ENCODE measurements at places on chromosomes 5 and 9. TPM values are rescaled to one million over a fixed set of nuclear protein-coding genes. Genes with fewer than 3 reads are reported as not detected.
A peak's percentile ranks its signal among the peaks of the same experiment; 100 is the strongest.

DNA sequence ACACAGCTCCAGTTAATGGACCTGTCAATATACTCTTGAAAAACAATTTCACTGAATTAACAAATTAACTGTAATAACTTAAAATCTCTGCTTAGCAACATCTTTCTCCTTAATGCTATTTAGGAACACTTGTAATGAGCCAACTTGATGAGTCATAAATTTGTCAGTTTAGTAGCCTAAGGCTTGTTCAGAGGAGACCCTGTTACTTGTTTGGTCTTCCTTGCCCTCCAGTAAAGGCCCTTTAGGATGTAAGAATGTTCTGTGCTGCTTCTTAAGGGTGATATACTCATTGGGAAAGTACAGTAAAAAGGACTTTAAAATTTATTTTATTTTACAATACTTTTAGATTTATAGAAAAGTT lies 11.4 kb upstream of the MATR3 start:
- 0 out of 2 replicates have a peak overlapping the region, but pooled peaks have one; percentile 17 for H3K27ac ChIP-seq
- peaks cover 81% of the 10 kb centered on the region for H3K36me3 ChIP-seq
- no peak overlapping the region for H3K4me3 ChIP-seq
- no peak for DNase-seq

GRCh38 chr9:116020801-116021200 lies 132.8 kb upstream of the PAPPA start:
- DNase-seq, result peak; percentile 59
- 0 out of 2 replicates have a peak overlapping the region, but pooled peaks have one; percentile 6 for H3K27ac ChIP-seq
- no peak overlapping the region for H3K4me3 ChIP-seq
- H3K36me3 ChIP-seq, result no peaks in the 10 kb centered on the region

IL5 gene
- not detected for total RNA-seq

DNA sequence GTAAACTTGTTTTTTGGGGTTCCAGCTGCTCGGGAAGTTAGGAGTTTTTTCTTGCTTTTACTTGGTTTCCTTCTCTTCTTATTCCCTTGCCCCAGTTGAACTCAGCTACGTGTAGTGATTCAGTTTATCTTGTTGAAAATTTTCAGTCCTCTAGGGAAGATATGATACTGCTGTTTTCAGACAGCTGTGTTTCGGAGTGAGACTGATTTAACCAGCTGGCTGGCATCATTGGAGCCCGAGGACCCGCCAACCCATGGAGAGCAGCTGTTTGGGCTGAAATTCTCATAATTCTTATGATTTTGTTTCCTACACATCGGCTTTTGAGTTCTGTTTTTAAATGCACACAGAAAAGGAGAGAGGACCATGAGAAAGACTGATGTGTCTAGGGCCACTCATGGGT lies 271.5 kb downstream of the NR3C1 start:
- no peak for DNase-seq
- H3K27ac ChIP-seq, result no peak overlapping the region
- H3K36me3 ChIP-seq, result no peaks in the 10 kb centered on the region
- H3K4me1 ChIP-seq, result no peaks in the 10 kb centered on the region
- H3K4me3 ChIP-seq, result no peak overlapping the region

OMD gene
- total RNA-seq, result not detected

VDAC1 gene
- total RNA-seq, result 157 TPM

PLPP7 gene
- total RNA-seq, result not detected

DNA sequence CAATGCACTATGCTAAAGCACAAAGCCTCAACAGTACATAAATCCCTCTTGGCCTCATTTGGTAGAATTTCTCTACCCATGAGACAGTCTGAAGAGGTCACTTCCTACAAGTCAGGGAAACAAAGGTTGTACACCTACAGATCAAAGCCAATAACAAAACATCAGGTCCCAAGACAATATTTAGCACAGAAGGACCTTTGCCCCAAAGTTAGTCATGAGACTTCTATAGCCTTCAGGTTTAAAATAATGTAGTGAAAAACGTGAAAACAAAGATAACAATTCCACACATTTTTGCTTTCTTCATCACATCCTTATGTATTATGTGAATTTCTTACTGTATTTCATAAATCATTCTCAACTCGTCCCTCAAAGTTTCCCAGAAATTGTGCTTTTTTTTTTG lies 15.8 kb downstream of the AFF4 start:
- peak overlapping the region; percentile 4 for H3K27ac ChIP-seq
- no peak overlapping the region for H3K4me3 ChIP-seq
- H3K27me3 ChIP-seq, result no peaks in the 10 kb centered on the region
- H3K4me1 ChIP-seq, result no peaks in the 10 kb centered on the region
- DNase-seq, result no peak

DNA sequence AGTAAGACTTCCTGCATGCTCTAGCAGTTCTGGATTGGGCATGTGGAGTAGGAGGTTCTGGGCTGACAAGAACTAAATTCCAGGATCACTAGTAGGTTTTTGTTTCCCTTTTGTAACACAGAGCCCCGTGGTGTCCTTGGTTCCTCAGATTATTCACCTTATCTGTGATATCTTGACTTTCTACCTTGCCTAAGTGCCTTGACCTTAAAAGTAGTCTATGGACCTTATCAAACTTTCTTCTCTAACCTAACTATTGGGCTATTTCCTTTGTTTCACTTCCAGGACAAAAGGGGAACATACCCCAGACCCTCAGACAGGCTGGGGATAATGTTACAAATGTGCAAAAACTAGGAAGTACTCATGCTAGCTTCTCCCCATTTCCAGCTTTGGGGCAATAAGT lies 595.3 kb downstream of the PSAT1 start:
- no peaks in the 10 kb centered on the region for H3K36me3 ChIP-seq
- H3K4me3 ChIP-seq, result no peak overlapping the region
- no peak for DNase-seq
- no peaks in the 10 kb centered on the region for H3K27me3 ChIP-seq
